ENCODE measurements at places on chromosomes 7 and 10. TPM values are rescaled to one million over a fixed set of nuclear protein-coding genes. Genes with fewer than 3 reads are reported as not detected.

GRCh38 chr7:32427769-32428291 is 62.4 kb downstream of the LSM5 start:
- peaks cover 13% of the 10 kb centered on the region for H3K27me3 ChIP-seq
- no peaks in the 10 kb centered on the region for H3K36me3 ChIP-seq
- peak overlapping the region; percentile 58 for H3K4me3 ChIP-seq
- peaks cover 10% of the 10 kb centered on the region for H3K4me1 ChIP-seq
- peak; percentile 87 for DNase-seq

DNA sequence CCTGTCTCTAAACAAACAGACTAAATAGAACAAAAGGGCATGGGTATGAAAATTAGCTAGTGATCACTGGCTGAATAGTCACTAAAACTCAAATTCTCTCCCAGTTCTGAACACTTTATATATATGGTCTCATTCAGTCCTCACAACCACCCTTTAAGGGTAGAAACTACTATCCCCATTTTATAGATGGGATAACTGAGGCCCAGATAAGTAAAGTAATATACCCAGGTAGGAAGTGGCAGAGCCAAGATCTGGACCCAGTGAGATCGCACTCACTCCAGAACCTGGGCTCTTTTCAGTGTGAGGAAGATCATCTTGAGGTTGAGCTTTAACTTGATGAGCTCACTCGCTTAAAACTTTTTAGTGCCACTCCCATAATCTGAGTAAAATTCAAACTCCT is 4.5 kb downstream of the PSTK start:
- H3K27ac ChIP-seq = no peak overlapping the region
- no peak overlapping the region for H3K4me3 ChIP-seq
- peaks cover 1% of the 10 kb centered on the region for H3K4me1 ChIP-seq
- DNase-seq = no peak
- H3K36me3 ChIP-seq = no peaks in the 10 kb centered on the region
- H3K27me3 ChIP-seq = no peaks in the 10 kb centered on the region

DNA sequence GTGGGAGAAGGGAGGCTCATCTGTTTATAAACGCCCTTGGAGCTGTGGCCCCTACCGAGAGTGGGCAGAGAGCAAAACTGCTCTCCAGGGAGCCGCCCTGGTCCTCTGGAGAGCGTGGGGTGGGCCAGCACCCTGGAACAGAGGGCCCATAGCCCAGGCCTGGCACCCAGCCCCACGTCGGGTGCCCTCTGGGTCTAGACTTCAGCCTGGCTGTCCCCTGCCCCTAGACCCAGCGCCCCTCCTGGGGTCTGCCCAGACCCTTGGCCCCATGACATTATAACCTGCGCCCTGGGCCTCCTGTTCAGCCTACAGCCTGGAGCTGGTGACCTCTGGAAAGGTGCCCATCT is 24.7 kb downstream of the GET4 start:
- H3K36me3 ChIP-seq = no peaks in the 10 kb centered on the region
- DNase-seq = no peak
- H3K4me1 ChIP-seq = peaks cover 8% of the 10 kb centered on the region
- no peak overlapping the region for H3K27ac ChIP-seq
- H3K27me3 ChIP-seq = peaks cover 4% of the 10 kb centered on the region

- peaks cover 50% of the 10 kb centered on the region for H3K36me3 ChIP-seq
- no peak for DNase-seq
Measured at GRCh38 chr10:5927306-5927705, 37.3 kb downstream of the FBH1 start.

- H3K27ac ChIP-seq = no peak overlapping the region
- no peak overlapping the region for H3K4me3 ChIP-seq
- no peaks in the 10 kb centered on the region for H3K36me3 ChIP-seq
- peak; percentile 62 for DNase-seq
Measured at GRCh38 chr10:85612833-85613232, 753.8 kb downstream of the GRID1 start.

DNA sequence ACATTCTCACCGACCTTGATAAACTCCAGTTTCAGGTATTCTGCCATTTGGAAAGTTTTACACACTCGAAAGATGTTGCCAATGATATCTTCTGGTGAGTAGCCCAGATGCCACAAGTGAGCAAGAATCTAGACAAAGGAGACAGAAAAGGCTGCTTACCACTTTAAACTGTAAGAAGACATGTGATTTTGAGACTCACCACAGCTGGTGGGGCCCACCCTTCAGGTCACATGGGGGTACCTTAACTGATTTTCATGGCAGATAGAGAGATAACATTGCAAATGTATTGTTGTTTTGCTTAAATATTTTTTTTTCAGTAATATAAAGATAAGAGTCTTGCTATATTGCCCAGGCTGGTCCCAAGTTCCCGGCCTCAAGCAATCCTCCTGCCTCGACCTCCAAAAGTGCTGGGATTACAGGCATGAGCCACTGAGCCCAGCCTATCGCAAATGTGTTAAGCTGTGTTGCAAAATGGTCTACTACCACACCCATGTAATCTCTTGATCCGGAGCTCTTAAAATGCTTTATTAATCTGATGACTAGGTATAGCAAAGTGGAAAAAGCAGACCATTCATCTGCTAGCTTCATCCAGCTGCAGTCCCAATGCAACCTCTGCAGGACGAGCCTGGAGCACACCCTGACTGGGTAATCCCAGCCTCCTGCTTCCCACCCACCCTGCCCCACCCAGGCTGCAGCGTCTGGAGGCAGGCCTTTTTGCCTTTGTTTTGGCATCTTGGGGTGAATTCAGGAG is 18.5 kb downstream of the RFC2 start:
- no peaks in the 10 kb centered on the region for H3K27me3 ChIP-seq
- H3K36me3 ChIP-seq = peaks cover 82% of the 10 kb centered on the region
- H3K27ac ChIP-seq = no peak overlapping the region
- no peaks in the 10 kb centered on the region for H3K4me1 ChIP-seq
- no peak for DNase-seq
- no peak overlapping the region for H3K4me3 ChIP-seq

- H3K4me1 ChIP-seq = peaks cover 15% of the 10 kb centered on the region
- H3K27ac ChIP-seq = no peak overlapping the region
- DNase-seq = no peak
- H3K27me3 ChIP-seq = no peaks in the 10 kb centered on the region
- H3K36me3 ChIP-seq = no peaks in the 10 kb centered on the region
Measured at GRCh38 chr10:77566914-77567566, 70.6 kb downstream of the KCNMA1 start.

DNA sequence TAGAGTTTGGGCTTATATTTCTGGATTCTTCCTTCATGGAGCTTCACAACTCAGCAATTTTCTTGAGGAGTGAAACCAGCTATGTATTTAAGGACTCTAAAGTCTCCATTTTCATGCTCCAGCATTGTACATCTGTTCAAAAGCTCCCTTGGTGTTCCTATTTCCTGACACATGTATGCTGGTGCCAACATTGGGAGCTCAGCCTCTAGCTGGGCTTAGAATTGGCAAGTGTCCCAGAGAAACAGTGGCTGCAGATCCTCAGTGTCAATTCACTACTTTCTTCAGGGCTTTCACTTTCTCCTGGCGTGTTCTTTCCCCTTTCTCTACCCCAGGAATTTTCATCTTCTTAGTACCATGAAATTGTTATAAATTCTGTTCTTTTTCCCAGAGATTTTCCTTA is 103.1 kb downstream of the ZNF467 start:
- no peaks in the 10 kb centered on the region for H3K36me3 ChIP-seq
- H3K27ac ChIP-seq = no peak overlapping the region
- no peak for DNase-seq
- no peaks in the 10 kb centered on the region for H3K27me3 ChIP-seq
- no peaks in the 10 kb centered on the region for H3K4me1 ChIP-seq
- no peak overlapping the region for H3K4me3 ChIP-seq

SEMA4G gene
- total RNA-seq = 7.6 TPM

POLR3A gene
- total RNA-seq = 35.8 TPM

BHLHA15 gene
- total RNA-seq = 2.7 TPM

LEP gene
- not detected for total RNA-seq

SUGCT gene
- total RNA-seq = 5.4 TPM

ATRNL1 gene
- total RNA-seq = 17.6 TPM

MNX1 gene
- 0.39 TPM for total RNA-seq

Measured in H1 (cell line).